HFF-Myc (cell line): ENCODE measurements at places on chromosomes 16 and 17.

- DNase-seq = no peak
Observed at GRCh38 chr17:78769196-78769773, 12.8 kb downstream of the CYTH1 start.

DNA sequence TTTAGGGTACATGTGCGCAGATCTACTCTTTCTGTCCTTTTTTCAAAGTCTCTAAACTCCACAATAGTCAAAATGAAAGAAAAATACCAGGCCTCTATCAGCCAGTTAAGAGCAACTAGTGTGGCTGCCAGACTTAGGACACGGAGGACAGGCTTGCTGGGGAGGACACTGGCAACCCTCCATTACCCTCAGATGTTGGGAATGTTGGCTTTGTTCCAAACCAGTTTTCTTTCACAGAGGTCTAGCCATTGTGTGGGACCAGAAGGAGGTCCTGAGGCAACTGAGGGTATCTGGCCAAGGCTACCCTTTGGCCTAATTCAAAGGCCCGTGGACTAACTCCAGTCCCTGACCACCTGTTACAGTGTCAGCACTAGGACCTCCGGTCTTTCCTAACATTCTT, 51.2 kb upstream of the MED9 start:
- DNase-seq = no peak

DNA sequence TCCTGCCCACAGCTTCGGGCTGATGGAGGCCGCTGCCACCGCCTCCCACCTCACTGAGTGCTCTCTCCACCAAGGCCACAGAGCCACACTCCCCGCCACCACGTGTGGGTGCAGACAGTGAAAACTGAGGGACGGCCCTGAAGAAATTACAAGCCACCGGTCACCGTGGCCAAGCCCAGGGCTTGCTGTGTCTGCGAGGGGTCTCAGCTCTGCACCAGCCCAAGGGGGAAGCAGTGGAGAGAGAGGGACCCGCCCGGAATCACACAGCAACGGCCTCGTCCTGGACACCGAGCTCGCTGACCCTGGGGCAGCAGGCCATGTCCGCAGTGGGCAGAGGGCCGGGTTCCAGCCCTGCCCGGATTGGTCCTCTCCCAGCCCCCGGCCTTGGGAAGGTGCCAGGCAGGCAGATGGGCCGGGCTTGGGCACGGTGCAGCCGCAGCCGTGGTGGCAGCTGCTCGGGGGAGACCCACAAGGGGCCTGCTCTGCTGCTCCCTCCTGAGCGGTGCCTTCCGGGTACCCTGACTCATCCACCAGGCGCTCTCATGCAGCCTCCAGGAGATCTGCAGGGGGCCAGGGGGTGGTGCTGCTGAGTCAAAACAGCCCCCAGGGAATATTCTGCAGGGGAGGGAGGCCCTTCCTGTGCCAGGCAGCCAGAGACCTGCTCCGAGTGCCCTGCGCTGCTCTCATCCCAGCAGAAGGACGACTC, 52.0 kb downstream of the CBFA2T3 start:
- DNase-seq = peak; percentile 27

GRCh38 chr16:81973737-81974136, 37.5 kb downstream of the SDR42E1 start:
- no peak for DNase-seq
